Smooth muscle cell of bladder (primary cell): ENCODE measurements at places on chromosomes 3 and 15. TPM values are rescaled to one million over a fixed set of nuclear protein-coding genes. Genes with fewer than 3 reads are reported as not detected.

The PAQR5 gene
- 9.6 and 21.9 TPM in 2 replicates for total RNA-seq

The ADGRG7 gene
- not detected in 2 replicates for total RNA-seq

The SLC51A gene
- not detected in 2 replicates for total RNA-seq

The JAGN1 gene
- total RNA-seq, result 24.5 and 31.2 TPM in 2 replicates

The SPATA12 gene
- total RNA-seq, result not detected in 2 replicates

The POPDC2 gene
- under 0.01 and 0.37 TPM in 2 replicates for total RNA-seq

The PPP2R3A gene
- total RNA-seq, result 7.0 and 7.5 TPM in 2 replicates

The WDR72 gene
- not detected in 2 replicates for total RNA-seq

The HCN4 gene
- total RNA-seq, result not detected in 2 replicates

The CTXN2 gene
- total RNA-seq, result not detected in 2 replicates
